ENCODE measurements at places on chromosomes 1 and 21.

- no peak for DNase-seq
These were observed 6.0 kb upstream of the MYOG start for GRCh38 chr1:203091761-203092330.

GRCh38 chr1:22341791-22342605 is 109.7 kb upstream of the ZBTB40 start:
- DNase-seq, result no peak

DNA sequence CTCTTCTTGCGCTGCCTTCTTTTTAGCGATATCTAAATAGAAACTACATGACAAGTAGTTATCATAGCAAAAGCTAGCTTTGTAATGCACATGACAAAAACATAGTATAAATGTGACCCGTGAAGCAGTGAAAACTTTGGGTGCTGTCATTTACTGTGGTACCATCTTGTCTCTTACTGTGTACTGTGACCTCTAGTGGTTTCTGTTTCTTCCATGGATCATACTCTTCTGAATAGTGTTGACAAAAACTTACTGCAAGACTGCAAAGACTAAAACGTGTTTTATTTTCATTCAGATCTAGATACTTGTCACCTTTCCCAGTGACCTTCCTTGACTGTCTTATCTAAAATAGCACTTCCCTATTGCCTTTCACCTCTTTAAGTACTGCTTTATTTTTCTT is 6.1 kb downstream of the RLF start:
- no peak for DNase-seq

- no peak for DNase-seq
These were observed 22.8 kb upstream of the STRIP1 start for GRCh38 chr1:110011527-110012041.

GRCh38 chr1:170929835-170930554 is 5.3 kb upstream of the MROH9 start:
- no peak for DNase-seq

DNA sequence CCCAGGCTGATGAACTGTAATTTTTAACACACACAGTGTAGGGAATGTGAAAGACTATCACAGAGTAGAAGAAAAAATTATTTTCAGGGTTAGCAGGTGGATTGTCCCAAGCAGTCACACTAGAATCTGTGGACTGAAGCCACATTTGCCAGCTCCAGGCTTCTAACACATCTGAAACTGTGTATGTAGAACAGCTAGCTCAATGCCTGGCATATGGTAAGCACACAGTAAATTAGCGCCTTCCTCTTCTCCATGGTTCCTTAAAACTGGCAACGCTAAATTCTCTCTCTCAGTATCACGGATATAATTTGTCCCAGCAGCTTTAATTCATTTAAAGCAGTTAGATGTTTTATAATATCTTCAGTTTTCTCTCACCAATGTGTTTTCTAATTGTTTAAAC is 2.4 kb upstream of the NUDT17 start:
- no peak for DNase-seq

- no peak for DNase-seq
These were observed 391.8 kb downstream of the CAMTA1 start for GRCh38 chr1:7177021-7177420.

- no peak for DNase-seq
These were observed 38.6 kb downstream of the ABL2 start for GRCh38 chr1:179190861-179191260.

DNA sequence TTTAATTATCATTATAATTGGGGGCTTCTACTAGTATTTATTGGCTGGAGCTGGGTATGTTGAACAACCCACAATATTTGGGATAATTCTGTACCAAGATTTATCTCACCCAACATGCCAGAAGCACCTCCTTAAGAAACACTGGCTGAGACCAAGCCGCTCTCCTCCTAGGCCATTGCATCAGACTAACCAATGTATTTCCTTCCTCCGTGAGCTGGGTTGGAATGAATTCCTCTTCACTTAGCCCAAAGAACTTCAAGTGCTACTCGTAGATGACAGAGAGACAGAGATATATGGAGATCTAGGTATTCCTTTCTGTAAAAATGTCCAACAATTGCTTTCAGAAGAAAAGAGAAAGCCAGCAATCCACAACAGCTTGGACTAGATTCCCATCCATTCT is 87.2 kb upstream of the ETS2 start:
- no peak for DNase-seq

GRCh38 chr1:228456252-228457016 is 30.7 kb upstream of the RNF187 start:
- DNase-seq, result no peak

- no peak for DNase-seq
These were observed 43.8 kb upstream of the EDARADD start for GRCh38 chr1:236350308-236350707.

GRCh38 chr1:63674238-63674864 is 81.1 kb downstream of the PGM1 start:
- DNase-seq, result no peak

Data from stimulated activated CD4-positive, alpha-beta T cell treated with anti-CD3 and anti-CD28 coated beads, Interleukin-12 subunit alpha, Interleukin-12 subunit beta, amount 100 ng/mL, for 24 hours (primary cell).